ENCODE measurements at places on chromosomes 13 and 19.
A peak's percentile ranks its signal among the peaks of the same experiment; 100 is the strongest.

DNA sequence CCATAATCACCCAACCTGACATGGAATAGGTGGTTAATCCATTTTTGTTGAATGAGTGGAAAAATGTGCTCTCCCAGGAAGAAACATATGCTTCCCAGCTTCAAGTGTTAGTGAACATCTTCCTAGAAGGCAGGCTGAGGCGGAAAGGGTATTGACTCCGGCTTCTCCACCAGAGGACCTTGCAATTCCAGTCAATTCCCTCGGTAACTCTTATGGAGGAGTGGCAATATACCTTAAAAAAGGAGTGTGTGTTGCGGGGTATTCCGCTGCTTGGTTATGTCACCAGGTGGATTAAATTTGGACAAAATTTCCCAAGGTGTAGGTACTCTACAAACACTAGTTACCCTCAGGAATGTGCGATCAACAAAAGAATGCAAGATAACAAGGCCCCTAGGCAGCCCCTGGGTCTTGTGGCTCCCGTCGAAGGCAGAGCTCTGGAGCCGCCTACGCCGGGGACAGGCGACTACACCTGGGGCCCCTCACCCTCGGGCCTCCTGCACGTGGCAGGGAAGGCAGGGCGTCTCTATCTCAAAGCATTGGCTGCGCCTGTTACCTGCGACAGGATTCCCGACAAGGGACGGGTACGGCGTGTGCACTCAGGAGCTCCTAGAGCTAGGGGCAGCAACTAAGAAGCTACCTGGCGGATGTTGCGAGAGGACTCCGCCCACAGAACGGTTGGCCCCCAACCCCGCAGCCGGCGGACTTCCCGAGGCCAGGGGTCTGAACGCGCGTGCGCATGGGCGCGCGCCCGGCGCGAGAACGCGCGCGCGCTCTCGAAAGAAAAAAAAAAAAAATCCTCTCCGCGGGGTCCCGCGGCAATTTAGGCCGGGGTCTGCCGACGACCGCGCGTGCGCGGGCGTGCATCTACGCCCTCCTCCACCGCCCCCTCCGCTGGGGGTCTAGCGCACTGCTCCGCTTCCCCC, at the start of gene WDR87:
WDR87 (minus strand) TSS at position 649 of the 923 bp plus-strand sequence. CDS start 8,355 bp downstream, outside the sequence.
- DNase-seq, result no peak

- DNase-seq, result no peak
These were observed 7.6 kb downstream of the ERICH6B start for GRCh38 chr13:45607931-45608330.

DNA sequence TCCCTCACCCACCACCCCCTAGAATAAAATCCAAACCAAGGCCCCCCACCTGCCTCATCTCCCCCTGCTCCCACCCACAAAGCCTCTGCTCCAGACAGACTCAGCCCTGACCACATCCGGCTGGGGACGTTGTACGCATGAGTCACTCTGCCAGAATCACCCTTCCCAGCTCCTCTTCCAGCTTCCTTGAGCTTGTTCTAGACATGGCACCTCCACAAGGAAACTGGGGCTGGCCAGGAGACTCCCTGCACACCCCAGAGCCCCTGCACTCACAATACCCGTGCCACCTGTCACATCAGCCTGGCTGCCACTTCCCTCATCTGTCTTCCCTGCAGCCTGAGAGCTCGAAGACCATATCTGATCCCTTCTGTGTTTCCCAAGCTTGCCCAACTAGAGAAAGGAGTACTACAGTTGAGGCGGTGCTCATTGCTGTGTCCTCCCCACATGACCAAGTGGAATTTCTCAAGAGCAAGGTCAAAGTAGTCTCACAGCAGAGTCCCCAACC, 9.7 kb downstream of the DEDD2 start:
- DNase-seq, result no peak

DNA sequence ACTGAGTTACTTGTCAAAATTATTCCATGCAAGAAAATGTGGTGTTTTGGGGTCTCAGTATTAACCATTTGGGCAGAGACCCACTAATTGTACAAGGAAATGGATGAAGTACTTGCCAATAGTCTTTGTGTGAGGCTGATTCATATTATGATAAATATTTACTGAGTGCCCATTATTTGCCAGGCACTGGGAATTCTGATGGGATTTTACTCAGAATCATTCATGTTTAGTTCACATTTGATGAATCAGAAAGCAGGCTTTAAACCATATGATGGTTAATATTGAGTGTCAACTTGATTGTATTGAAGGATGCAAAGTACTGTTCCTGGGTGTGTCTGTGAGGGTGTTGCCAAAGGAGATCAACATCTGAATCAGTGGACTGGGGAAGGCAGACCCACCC, 66.2 kb upstream of the SOX21 start:
- DNase-seq, result no peak

DNA sequence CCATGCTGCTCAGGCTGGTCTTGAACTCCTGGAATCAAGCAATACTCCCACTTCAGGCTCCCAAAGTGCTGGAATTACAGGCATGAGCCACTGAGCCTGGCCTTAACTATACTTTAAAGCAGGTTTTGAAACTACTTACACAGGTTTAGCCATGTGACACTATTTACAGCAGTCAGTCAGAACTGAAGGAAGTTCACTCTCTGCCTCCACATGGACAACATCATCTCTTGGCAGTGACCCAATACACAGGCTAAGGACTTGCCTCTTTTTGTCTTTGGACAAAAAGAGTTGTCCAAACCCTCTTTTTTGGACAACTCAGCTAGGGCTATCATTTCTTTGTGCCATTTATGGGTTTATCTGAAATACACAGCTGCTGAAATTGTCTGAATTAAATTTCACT, 89.0 kb upstream of the CLDN10 start:
- no peak for DNase-seq

GRCh38 chr19:9727644-9728043, 40.9 kb downstream of the ZNF846 start:
- DNase-seq, result no peak

- no peak for DNase-seq
These were observed 4.2 kb downstream of the CLIP3 start for GRCh38 chr19:36028313-36029041.

GRCh38 chr19:20365146-20365545, 198.1 kb downstream of the ZNF486 start:
- DNase-seq, result no peak

DNA sequence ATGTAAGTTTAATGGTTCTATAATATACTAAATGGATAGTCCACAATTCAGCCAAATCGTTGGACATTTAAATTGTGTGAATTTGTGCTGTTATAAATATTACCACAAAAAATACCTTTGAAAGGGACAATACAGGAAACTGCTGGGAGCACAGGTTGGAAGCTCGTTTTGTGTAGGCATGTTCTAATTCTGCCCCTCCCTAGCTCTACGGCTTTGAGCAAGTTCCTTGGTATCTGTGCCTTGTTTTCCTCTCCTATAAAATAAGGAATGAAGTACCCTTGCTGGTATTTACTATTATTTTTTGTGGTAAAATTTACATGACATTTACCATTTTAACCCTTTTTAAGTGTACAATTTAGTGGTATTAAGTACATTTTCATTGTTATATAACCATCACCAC, 102.6 kb upstream of the SLC7A1 start:
- DNase-seq, result no peak

GRCh38 chr19:29643361-29643935, 21.8 kb upstream of the PLEKHF1 start:
- DNase-seq, result no peak

GRCh38 chr13:51444922-51445321, 7.9 kb downstream of the INTS6 start:
- DNase-seq, result no peak

- DNase-seq, result no peak
These were observed 11.3 kb upstream of the ZBTB7A start for GRCh38 chr19:4077800-4078684.

DNA sequence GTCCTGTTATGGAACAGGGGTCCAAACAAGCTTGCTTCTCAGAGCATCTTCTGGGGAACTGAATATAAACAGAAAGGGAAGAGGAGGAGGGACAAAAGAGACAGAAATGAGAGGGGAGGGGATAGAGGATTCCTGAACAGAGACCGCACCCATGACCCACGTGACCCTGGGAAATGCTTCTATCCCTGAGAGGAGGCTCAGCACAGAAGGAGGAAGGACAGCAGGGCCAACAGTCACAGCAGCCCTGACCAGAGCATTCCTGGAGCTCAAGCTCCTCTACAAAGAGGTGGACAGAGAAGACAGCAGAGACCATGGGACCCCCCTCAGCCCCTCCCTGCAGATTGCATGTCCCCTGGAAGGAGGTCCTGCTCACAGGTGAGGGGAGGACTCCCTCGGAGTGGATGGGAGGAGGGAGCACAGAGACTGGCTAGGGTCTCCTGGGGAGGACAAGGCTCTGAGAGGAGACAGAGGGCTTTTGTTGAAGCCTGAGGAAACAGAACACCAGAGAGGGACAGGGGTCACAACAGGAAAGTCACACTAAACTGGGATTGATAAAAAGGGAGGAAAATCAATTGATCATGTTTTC, at the start of gene CEACAM6:
CEACAM6 (plus strand) TSS at position 203 of the 586 bp plus-strand sequence; CDS start at position 312, 109 bp downstream.
- no peak for DNase-seq

DNA sequence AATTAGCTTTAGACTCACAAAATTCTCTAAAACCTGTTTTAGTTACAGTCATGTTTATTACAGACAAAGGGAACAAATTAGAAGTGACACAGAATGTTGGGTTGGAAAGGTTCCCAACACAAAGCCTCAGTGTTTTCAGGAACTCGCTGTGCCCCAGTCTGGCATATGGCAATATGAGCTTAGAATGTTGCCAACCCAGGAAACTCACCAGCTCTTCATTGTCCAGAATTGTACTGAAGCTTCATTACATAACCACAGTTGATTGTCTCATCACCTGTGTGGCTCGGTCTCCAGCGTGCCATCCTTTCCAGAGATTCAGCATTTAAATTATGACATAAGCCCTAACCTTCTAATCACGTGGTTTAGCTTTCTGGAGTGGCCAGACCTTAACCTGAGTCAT, 19.1 kb downstream of the ZNF264 start:
- no peak for DNase-seq

DNA sequence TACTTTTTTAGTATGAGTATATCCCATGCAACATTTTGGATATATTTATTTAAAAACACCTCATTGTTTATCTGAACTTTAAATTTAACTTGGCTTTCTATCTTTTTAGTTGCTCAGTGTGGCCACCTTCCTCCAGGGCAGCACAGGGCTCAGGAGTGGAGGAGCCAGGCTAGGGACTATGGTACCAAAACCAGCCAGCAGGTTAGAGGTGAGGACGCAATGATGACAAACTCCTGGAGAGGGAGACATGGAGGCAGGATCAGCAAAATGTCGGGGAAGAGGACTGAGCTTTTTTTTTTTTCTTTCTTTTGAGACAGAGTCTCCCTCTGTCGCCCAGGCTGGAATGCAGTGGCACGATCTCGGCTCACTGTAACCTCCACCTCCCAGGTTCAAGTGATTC, 29.6 kb upstream of the CALM3 start:
- DNase-seq, result no peak

DNA sequence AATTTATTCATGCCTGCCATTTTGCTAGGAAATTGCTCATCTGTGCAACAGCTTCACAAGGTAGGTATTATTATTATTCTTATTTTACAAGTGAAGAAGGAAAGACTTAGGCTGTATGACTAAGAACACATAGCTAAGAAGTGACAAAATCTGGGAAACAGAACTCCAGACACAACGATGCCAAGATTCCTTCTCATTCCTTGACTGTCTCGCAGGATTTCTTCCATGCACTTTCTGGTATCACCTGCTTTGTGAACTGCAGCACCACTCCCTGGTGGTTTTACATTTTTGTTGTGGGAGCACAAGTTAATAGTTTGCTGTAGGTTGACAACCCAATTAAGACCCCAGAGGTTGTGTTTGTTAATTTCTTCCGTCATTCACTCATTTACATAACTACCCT, 188.5 kb downstream of the LACC1 start:
- DNase-seq, result no peak

GRCh38 chr19:38197937-38198704, 25.9 kb downstream of the DPF1 start:
- no peak for DNase-seq

GRCh38 chr13:96229356-96229755, 139.4 kb downstream of the HS6ST3 start:
- no peak for DNase-seq

- no peak for DNase-seq
These were observed 108.4 kb downstream of the ZNF557 start for GRCh38 chr19:7177926-7178325.

GRCh38 chr19:48672994-48673393, at the start of gene NTN5:
NTN5 (minus strand) TSS chr19:48673017; CDS start chr19:48670986, 2,031 bp downstream.
- DNase-seq, result no peak

GRCh38 chr13:55440465-55441085, 1700.1 kb upstream of the PRR20A start:
- DNase-seq, result no peak

DNA sequence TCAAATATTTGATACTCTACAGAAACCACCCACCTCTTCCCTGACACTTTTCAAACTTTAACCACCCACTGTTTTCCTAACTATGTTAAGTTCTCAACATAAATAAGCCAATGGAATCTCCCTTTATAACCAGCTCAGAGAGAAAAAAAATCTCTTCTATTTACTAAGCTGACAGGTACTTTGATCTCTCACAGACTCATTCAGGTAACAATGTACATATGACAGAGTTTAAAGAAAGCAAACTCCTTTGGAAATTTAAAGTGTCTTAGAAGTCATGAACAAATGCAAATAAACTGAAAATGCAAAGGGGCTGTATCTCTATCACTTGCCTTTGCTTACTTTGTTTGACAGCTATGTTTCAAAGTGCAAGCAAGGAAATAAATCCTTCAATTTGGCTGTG, 109.3 kb downstream of the KLF12 start:
- no peak for DNase-seq

DNA sequence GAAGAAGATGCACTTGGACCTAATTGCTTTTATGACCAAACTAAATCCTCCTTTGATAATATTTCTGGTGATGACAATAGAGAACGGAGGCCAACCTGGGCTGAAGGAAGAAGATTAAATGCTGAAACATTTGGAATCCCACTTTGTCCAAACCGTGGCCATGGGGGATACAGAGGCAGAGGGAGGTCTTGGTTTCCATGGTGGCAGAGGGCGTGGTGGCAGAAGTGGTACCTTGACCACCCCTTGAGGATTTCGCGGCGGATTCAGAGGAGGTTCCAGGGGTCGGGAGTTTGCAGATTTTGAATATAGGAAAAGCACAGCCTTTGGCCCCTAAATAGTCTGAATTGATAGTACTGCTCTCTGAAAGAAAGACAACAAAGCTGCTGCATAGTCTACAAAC, 7.2 kb upstream of the LILRB3 start:
- DNase-seq, result no peak

DNA sequence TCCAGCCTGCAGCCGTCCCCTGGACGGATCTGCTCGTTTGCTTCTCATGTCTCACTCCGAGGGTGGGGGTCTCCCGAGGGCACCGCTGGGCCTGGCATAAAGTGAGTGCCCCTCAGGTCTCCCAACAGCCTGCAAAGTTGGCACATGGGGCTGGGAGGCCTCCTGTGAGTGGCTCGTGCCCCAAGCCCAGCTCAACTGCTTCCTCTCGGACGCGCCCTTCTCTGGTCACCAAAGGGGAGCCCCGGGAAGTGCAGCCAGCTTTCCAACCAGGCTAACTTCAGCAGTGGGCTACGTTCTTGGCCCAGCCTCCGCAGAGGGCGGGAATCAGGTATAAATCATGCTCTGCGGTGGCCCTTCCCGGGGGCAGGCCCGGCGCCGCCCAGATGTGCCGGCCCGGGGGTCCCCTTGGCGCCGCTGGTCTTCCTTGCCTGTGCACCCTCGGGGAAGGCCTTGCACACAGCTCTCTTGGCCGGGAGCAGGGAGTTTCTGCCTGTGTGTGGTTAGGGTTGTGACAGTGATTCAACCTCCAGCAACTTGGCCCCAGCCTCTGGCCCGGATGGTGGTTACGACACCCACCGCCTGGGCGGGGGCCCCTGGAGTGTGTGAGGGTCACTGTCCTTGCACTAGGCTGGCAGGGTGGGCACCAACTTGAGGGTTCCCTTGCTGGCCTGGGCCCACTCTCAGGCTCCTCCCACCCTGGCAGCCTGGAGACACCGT, 20.7 kb downstream of the CEBPG start:
- peak; percentile 39 for DNase-seq

- no peak for DNase-seq
These were observed 171.5 kb upstream of the CSNK1A1L start for GRCh38 chr13:37277007-37277406.
